GM18507 (cell line): ENCODE measurements at places on chromosomes 13 and 19.

DNA sequence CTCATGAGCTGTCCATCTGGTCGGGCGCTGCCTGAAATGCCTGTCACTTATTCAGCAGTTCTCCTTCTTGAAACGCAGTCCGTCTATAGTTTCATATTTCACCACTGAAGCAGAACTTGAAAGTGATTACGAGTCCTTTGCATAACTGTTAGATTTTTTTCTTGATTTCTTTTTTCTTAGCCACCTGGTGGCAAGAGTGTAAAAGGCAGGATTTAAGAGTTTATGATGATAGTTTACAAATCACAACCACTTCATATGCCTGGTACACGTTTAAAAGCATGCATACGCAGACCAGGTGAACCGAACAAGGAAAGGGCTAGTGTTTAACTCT is 45.8 kb downstream of the GGACT start:
- DNase-seq: peak; percentile 32

- DNase-seq: no peak
Observed at GRCh38 chr19:18737954-18738351, 53.2 kb downstream of the COMP start.

DNA sequence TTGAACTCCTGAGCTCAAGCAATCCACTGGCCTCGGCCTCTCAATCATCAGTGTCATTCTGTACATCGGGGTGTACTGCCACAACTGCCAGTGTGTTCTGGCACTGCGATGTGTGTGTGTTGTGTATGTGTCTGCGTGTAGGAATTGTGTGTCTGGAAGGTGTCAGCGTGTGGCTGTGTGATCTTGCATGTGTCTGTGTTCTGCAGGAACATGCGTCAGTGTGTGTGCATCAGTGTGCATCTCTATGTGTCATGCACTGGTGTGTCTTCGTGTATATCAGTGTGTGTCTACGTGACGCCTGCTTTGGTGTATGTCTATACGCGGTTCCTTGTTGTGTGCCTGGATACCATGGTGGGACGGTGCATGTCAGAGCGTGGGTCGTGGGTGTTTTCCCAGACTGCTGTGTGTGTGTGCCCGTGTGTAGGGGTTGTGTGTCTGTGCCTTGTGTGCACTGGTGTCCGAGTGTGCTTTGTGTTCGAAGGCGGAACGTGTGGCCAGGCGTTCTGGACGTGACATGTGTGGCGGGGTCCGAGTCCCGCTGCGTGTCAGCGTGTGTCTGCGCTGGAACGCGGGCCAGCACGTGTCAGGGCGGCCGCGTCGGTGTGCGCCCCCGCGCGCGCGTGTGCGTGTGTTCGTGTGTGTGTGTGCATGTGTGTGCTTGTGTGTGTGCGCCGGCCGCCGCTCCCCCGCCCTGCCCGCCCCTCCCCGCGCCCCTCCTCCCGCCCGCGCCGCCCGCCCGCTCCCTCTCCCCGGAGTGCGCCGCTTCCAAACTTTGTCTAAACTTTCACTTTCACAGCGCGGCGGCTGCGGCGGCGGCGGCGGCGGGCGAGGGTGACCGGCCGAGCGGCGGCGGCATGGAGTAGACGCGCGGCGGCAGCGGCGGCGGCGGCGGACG is at the start of gene NFIX:
TSS of gene NFIX (plus strand) at position 775 of the 895 bp plus-strand sequence. CDS start 363 bp downstream, outside the sequence.
- peak; percentile 33 for DNase-seq

DNA sequence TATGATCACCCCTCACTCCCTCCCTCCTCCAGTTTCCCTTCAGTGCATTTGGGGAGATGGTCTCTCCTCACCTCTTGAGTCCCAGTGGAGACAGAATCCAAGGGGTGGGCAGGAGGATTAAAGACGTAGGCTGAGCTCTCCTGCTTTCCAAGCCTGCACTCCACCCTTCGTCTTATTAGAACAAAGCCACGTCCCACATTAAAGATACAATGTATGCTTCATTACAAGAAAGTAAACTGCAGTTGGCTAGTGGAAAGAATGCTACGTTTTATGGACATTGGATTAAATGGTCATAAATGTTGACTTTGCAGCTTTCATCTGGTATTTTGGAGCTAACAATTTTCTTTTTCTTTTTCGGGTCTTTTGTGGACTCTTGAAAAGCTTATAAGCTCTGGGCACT is 1.5 kb upstream of the KLK11 start:
- DNase-seq: no peak

- DNase-seq: no peak
Observed at GRCh38 chr13:84439108-84439507, 556.8 kb upstream of the SLITRK1 start.
